ENCODE measurements at places on chromosomes 11 and 22.

DNA sequence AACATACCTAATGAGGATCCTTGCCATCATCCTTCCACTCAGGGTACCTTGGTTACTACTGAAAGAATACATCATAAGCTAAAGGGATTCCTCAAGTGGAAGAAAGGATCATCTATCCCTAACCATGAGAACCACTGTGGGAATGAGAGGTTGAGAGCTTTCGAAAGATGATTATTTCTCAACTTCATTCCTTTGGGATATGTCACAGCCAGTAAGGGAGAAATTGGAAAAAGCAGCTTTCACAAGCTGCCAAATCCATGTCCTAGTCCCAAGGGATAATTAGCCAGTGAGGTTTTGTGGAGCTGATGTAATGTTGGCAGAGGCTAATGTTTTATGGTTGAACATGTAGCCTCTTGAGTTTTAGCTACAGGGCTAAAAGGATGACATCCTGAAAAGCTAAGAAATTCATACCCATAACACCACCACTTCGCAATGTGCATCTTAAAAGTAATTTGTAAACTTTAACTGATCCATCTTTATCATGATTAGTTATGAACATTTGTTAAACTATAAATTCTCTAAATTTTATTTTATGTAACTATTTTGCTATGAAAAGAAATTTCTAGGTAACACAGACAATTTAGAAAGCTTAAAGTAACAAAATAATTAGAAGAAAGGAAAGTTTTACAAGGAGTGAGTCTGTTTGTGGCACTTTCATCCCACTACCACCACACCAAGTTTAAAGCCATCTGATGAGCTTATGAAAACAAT is 123.9 kb downstream of the MRTFA start:
- peak; percentile 55 for DNase-seq

GRCh38 chr11:80487952-80488351 is 1047.1 kb upstream of the TENM4 start:
- DNase-seq = no peak

GRCh38 chr11:123653483-123653826 is 969 bp downstream of the SCN3B start:
- no peak for DNase-seq

DNA sequence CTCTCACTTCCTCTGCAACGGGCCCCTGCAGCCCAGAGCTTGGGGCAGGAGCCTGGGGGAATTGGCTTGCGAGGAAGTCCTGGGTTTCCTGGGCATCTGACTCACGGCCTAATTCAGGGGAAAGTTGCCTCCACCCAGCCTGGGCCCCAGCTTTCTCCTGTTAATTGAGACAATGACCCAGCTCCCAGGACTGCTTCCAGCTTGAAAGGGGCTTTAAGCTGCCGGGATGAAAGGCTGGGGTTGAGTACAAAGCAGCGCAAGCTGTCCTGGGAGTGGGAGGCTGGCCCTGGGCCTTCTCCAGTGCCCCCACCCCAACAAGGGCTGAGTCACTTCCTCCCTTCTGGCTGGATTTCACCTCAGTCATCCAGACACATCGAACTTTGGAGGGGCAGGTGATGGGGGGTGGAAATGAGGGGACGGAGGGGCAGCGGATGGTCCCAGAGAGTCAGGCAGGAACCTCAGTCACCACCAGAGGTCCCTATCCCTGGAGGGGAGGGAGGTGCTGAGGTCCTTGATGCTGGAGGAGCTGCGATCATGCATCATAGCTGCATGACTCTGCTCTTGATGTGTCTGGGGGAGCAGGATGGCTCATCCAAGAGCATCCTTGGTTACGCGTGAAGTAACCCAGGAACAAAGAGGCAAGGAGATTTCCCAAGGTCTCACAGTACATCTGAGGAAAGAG is 30.1 kb upstream of the OAF start:
- DNase-seq = peak; percentile 20

GRCh38 chr11:85109141-85109540 is 518.0 kb downstream of the DLG2 start:
- DNase-seq = no peak

- no peak for DNase-seq
Measured at GRCh38 chr11:61126256-61126655, 24.0 kb downstream of the CD5 start.

All from HepG2 (cell line).